ENCODE measurements at places on chromosomes 6 and 20. TPM values are rescaled to one million over a fixed set of nuclear protein-coding genes. Genes with fewer than 3 reads are reported as not detected.

SLC32A1 gene
- total RNA-seq: not detected

DNA sequence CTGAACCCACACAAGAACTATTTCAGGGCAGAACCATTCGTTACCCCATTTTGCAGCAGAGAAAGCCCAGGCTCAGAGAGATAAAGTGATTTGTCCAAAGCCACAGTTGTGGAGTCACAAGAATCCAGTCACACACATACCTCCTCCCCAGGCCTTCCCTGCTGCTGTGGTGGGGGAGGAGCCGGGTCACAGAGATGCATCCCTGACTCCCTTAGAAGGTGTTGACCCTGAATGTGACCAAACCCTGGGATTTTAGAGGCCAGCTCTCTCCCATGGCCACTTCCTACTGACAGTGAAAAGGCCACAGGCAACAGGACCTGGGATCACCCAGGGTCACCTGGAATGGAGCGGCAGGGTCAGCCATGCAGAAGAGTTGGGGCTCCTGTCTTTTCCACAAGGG is 48.6 kb downstream of the CHMP4B start:
- DNase-seq: no peak

DNA sequence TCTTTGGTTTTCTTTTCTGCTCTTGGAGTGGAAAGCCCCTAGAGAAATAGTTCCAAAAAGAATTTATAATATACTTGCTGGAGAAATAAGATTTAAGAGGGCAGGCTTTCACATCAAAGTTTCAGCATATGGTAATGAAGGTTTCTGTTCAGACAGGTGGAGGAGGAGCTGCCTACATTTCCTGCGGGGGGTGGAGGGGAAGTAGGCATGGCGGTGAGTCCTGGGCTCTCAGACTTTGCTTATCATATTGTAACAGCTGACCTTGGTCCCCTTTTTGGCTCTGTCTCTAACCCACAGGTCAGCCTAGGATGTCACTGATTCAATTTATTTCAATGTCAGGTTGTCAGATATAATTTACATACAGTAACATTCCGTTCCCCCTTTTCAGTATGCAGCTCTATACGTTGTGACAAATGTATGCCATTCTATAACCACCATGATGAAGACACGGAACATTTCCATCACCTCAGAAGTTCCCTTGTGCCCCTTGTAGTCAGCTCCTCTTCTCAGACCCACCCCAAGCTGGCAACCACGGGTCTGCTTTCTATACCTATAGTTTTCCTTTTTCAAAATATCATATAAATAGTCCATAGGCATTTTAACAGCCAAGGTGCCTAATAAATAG is 77.6 kb upstream of the GGTLC1 start:
- no peak for DNase-seq

GRCh38 chr6:87881342-87881895 is 166.2 kb upstream of the SPACA1 start:
- DNase-seq: no peak

- no peak for DNase-seq
These were observed 101.8 kb upstream of the DST start for GRCh38 chr6:56744528-56744927.

- DNase-seq: no peak
These were observed 1.4 kb upstream of the MARCKS start for GRCh38 chr6:113855500-113856374.

Data from activated CD8-positive, alpha-beta memory T cell treated with anti-CD3 and anti-CD28 coated beads, Interleukin-2, amount 10 ng/mL, durations not matched to agents 7 days and 5 days (primary cell).